DND-41 (cell line): ENCODE measurements at places on chromosomes 13 and 19.
A peak's percentile ranks its signal among the peaks of the same experiment; 100 is the strongest.

DNA sequence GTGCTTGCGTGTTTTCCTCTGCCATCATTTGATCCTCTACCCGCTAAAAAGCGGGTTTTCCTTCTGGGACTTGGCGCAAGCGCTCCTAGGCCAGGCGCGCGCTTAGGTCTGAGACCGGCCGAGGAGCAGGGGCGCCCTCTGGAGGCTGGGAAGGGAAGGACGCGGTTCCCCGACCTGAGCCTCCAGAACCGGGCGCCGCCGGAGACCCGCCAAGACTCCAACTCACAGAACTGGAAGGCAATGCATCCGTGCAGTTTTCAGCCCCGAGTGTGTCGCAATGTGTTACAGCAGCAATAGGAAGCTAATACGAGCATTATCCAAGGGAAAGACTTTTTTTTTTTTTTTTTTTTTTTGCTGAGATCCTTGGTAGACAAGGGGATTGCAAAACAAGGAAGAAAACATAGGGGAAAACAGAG is 190.9 kb downstream of the COL4A1 start:
- DNase-seq: peak; percentile 42

GRCh38 chr13:86788616-86789015 is 882.6 kb upstream of the SLITRK5 start:
- DNase-seq: no peak

DNA sequence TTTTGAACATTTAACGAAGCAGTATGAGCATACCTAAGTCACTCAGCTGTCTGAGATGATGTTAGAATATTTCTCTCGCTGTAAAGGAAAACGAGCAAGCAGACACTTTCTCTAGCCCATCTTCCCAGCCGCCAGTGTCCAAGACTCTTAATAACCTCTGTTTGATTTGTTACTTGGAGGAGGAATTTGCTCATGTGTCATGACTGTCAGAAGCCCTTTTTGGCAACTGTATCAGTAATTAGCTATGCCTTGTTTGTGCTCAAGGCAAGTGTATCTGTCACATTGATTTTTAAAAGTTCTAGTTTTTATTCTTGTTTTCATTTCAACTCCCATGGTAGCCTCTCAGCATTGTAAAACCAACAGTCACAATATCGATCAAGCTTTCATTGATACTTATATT is 828.4 kb upstream of the SLC10A2 start:
- no peak for DNase-seq

DNA sequence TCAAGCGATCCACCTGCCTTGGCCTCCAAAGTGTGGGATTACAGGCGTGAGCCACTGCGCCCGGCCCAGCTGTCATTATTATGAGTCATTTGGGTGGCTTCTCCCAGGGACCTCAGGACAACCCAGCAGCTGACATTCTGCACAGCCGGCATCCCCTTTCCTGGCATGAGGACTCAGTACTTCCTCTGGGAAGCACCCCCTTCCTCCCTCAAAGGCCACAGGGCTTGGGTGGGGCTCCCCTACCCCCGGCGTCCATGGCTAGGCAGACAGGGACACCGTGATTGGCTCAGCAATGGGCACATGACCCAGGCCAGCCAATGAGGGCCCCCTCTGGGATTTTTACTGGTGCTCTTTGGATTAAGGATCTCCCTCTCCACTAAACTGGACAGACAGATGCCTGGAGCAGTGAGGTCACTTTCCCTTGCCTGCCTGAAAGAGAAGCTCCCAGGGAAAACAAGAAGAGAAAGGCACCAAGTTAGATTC is 6.0 kb downstream of the KANK2 start:
- no peak for DNase-seq

DNA sequence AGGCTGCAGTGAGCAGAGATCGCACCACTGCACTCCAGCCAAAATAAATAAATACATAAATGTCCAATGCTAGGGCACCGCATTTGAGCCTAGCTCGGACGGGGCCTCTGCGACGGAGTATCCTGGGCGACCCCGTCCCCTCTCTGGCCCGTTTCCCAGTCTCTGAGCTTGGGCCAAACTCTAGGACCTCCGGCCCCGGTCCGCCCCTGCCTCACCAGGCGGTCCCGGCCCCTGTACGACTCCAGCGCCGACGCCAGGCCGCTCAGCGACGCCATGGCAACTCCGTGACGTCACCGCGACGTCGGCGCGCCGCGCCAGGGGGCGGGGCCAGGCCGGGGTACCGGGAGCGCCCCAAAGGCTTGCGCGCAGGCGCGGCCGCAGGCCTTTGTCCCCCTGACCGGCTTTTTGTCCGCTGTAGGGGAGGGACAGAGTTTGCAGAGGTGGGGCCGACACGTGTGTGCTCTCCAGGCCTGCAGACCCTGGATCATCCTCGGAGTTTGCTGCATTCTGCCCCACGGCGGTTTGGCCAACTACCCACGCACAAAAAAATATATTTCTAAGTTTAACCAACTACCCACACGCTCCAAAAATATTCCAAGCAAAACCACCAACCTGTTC is at the start of gene PEX11G:
Gene PEX11G, minus strand, starts transcription at position 300 of the 618 bp plus-strand sequence. Its CDS starts 25 bp downstream, at position 275.
- peak; percentile 78 for DNase-seq

- DNase-seq: no peak
Measured at GRCh38 chr19:54804101-54804500, 691 bp downstream of the KIR2DL4 start.

DNA sequence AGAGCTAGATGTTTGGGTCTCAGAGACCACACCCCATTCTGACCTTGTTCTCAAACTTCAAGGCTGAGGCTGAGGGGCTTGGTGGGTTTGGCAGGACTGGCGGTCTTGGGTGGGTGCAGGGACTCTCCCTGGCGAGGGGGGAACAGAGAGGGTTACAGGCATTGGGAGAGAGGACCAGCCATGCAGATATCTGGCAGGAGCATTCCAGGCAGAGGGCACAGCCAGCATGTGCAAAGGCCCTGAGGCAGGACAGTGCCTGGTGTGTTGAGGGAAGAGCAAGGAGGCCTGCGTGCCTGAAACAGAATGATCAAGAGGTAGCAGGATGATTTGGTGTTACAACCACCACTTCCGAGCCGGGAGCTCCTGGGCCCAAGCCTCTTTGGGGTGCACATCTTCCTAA is 27.4 kb downstream of the NFILZ start:
- DNase-seq: no peak
